Stimulated activated CD4-positive, alpha-beta T cell treated with anti-CD3 and anti-CD28 coated beads, Interleukin-1b, Interleukin-23, amount 100 ng/mL, for 1 hour (primary cell): ENCODE measurements at places on chromosomes 3 and 15.

- no peak for DNase-seq
These were observed 84.4 kb upstream of the MEX3B start for GRCh38 chr15:82130248-82130647.

- DNase-seq = no peak
These were observed 65.8 kb downstream of the PEAK1 start for GRCh38 chr15:77354063-77354462.

GRCh38 chr3:117606866-117607265, 897.3 kb downstream of the TUSC7 start:
- no peak for DNase-seq

GRCh38 chr15:65653341-65653740, 31.6 kb downstream of the SLC24A1 start:
- no peak for DNase-seq

GRCh38 chr3:13590841-13591520, 42.1 kb downstream of the FBLN2 start:
- DNase-seq = no peak

DNA sequence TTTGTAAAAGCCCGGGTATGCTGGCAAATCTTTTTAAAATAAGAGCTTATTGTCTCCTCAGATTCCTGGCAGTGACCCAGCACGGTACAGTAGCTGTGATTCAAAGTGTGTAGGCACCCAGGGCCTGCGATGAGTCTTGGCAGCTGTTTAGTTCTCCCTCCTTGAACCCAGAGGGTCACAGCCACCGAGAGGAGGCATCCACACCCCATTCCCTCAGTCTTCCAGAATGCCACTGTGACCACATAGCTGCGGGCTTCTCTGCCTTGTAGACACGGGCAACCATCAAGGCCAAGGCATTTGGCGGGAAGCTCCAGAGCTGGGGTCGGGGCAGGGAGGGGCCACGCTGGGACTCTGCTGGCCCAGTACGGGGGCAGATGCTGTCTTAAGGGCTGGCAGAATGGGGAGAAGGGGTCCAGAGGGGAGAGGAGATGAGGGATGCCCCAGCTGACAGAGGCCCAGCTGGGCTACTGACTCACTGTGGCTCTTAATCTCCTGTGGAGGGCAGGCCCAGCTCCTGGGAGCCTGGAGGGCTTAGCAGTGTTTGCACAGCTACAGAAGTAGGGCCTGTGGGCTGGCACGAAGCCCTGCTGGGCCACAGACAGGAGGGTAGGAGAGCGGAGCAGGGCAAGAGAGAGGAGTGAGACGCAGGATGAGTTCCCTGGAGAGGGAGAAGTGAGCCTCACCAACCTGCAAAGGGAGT, 68.8 kb upstream of the DLG1 start:
- no peak for DNase-seq

- no peak for DNase-seq
These were observed 5.0 kb upstream of the EPHB1 start for GRCh38 chr3:134790065-134790464.

- no peak for DNase-seq
These were observed 66.3 kb downstream of the RTP4 start for GRCh38 chr3:187434524-187434923.

DNA sequence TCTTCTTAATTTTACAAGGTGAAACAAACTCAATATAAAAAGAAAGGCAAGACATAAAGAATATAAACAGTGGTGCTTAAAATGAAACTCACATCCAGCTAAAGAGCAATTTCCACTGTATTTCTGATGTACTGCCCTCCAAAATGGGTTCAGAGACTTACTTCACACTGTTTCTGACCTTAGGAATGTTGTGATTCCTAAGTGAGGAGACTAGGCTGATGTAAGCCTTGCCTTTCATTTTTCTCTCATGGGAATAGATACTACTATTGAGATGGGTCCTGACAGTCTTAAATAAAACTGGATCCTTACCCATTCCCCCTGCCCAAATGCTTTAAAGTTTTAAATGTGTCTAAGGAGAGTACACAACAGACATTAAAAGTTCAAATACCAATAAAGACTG, 86.9 kb downstream of the CBLB start:
- no peak for DNase-seq

- DNase-seq = no peak
These were observed 184.9 kb upstream of the NSMCE3 start for GRCh38 chr15:29454506-29454905.

GRCh38 chr3:94171954-94172353, 109.1 kb downstream of the NSUN3 start:
- DNase-seq = no peak

DNA sequence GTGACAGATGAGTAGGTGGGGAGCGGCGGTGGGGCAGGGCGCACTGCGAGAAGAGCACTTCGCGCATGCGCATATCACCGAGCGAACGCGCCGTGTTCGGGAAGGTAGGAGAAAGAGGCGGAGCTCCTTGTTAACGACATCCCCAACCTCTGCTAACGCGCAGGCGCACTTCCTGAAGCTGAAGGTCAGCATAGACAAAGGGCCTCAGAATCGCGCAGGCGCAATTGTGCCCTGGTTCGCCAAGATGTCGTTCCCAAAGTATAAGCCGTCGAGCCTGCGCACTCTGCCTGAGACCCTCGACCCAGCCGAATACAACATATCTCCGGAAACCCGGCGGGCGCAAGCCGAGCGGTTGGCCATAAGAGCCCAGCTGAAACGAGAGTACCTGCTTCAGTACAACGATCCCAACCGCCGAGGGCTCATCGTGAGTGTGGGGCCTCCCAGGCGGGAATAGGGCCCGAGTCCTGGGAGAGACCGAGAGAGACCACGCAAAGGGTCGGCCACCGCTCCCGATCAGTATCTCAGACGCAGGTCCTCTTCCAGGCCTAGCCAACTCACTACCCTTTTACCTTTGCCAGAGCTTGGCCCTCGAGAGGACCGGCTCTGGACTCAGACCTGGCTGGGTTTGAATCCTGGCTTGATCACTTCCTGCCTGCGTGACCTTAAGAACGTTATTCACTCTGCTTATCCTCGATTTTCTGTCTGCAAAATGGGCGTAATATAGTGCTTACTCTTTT, at the start of gene NDUFB4:
Gene NDUFB4, plus strand, starts transcription at position 221 of the 737 bp plus-strand sequence. Its CDS starts 24 bp downstream, at position 245.
- peak; percentile 91 for DNase-seq

DNA sequence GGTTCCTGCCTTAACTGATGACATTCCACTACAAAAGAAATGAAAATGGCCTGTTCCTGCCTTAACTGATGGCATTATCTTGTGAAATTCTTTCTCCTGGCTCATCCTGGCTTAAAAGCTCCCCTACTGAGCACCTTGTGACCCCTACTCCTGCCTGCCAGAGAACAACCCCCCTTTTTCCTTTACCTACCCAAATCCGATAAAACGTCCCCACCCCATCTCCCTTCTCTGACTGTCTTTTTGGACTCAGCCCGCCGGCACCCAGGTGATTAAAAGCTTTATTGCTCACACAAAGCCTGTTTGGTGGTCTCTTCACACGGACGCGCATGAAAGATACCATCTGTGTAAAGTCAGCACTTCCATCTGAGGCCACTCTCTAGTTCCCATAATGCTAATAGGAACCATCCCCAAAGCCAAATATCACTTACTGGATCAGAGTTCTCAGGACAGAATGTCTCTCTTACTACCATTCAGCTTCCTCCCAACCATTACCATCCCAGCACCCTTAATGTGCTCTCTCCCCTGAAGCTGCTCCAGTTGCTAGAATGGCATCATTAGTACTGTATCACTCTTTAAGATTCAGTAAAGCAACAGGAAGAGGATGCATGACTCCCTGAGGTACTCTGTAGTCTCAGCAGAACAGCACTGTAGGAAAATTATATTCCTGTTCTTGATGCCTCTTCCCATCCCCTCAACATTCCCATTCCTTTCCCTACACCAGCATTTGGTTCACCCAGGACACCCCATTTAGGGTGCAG, 2.3 kb upstream of the HRG start:
- DNase-seq = no peak

- no peak for DNase-seq
These were observed 87.3 kb downstream of the PEX5L start for GRCh38 chr3:179949412-179949811.
